ENCODE measurements at places on chromosomes 5 and 9.

DNA sequence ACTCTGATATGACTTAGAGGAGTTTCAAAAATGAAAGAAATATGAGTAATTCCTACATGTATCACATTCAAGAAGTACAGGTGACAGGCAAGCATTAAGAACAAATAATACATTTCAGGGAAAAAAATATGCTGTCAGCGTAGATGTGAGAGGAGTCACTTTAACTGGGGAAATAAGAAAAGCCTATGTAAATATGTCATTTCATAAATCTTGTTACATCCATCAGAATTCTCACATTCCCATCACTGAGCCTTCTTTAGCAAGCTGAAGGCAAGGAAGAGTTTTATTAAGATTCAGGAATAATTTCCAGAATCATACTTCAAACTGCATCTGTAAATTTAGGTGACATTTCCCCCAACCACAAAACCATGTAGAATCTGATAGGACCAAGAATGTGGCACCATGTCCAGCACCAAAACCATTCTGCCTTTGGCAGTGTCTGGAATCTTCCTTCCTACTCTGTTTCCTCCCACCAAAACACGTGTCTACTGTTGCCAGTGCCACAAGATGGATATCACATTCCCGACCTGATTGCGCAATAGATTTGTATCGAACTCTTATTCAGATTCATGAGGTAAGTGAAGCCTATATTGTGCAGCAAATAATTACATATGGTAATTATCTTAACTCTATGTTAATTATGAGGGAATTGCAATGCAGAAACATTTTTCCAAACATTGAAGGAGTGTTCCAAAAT is 690.9 kb downstream of the ISL1 start:
- no peak for DNase-seq

GRCh38 chr9:136551401-136552116 is 5.7 kb upstream of the NOTCH1 start:
- no peak for DNase-seq

GRCh38 chr5:139443831-139444453 is 4.6 kb upstream of the DNAJC18 start:
- DNase-seq = no peak

DNA sequence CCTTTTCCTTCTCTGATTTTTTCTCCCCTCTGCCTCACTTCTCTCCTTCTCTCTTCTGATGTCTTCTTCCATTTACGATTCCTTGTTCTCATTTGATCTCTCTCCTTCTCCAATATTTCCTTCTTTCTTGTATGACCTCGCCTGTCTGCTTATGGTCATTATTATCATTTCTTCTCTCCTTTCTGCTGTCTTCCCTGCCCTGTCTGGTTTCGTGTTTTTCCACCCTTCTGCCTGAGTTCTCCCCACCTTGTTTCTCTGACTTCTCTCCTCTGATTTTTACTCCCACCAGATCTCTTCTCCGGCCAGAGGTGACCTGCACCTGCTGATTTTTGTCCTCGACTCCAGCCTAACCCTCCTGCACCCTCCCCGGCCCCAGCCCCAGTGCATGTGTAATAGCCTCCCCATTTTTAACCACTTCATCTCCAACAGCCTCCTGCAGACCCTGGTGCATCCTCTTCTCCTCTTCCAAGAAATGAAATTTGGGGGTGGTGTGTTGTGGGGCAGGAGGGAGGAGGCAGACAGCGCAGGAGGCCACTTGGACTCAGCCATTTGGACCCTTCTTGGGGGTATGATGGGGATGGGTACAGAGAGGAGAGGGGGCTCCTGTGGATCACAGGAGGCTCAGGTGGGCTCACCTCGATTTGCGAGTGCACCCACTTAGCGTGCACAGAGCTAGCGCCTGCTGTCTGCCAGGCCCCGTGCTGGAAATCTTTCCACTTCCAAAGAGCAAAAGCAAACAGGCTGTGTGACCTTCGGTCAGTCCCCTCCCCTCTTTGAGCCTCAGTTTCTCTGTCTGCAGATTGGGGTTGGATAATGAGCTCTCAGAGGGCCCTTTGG is 32.5 kb downstream of the GSN start:
- DNase-seq = no peak

DNA sequence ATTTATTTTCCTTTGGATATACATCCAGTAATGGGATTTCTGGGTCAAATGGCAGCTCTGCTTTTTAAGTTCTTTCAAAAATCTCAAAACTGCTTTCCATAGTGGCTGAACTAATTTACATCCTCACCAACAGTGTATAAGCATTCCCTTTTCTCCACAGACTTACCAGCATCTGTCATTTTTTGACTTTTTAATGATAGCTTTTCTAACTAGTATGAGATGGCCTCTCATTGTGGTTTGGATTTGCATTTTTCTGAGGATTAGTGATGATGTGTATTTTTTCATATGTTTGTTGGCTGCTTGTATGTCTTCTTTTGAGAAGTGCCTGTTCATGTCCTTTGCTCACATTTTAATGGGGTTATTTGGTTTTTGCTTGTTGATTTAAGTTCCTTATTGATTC is 90.0 kb upstream of the HMHB1 start:
- no peak for DNase-seq

DNA sequence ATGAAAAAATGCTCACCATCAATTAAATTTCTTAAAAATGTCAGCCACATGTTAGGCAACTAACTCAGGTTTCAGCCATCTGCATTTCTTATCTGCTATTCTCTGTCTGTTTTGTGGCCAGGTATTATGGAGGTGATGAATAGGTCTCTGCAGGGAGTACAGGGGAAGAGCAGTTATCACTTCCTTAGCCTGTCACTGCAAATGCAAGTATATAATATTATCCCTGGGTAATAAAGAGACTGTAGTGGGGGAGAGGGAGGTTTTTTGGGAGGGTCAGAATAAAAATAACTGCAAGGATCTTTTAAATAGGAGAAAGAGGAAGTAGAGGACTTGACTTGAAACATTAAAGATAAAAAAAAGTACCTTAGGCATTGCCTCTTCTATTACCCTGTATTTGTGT is 49.6 kb upstream of the PTGER4 start:
- DNase-seq = no peak

- DNase-seq = no peak
Observed at GRCh38 chr5:134738963-134739661, 764 bp downstream of the CAMLG start.

DNA sequence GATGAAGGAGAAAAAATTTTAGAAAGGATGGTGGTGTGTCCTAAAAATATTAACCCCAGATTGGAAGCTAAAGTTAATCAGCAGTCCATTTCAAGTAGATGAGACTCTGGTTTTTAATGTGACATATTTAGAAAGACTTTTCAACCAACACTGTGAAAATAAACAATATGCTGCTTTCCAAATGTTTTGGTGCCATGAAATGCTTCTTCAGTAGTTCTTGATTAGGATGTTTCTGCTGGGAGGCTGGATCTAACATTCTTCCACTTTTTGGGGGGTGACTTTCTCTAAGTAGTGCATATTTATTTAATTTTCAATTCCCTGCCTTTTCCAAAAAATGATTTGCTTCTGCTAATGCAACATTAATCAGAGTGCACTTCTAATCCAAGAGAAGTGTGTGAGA is 593.3 kb upstream of the DMAC1 start:
- DNase-seq = no peak

DNA sequence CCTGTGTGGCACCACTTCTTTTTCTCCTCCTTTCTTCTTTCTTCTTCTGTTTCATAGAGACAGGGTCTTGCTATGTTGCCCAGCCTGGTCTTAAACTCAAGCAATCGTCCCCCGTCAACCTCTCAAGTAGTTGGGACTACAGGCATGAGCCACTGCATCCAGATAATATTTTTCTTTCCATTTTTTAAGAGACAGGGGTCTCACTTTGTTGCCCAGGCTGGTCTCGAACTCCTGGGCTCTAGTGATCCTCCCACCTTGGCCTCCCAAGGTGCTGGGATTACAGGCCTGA is 47.4 kb upstream of the IER5L start:
- no peak for DNase-seq

- peak; percentile 4 for DNase-seq
Observed at GRCh38 chr9:20683351-20684034, 566 bp upstream of the FOCAD start.

DNA sequence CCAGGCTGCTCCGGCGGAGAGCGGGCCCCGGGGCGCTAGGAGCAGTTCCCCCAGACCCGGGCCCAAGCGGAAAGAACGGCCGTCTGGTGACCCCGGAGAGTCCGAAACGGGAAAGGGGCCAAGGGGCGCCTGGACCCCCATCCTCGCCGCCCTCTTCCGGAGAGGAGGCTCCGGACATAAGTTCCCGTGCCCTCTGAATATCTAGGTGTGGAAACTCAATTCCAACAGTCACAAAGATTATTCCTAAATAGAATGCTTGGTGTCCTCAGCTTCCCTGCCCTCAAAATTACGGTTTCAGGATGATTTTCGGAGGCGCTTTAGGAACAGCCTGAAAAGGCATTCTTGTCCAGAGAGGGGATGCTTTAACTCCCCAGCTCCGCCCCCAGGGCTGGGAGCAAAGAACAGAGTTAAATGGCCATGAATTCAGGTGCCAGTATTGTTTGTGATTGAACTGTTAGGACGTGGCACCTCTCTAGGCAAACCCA is 681 bp upstream of the LHFPL2 start:
- DNase-seq = no peak

DNA sequence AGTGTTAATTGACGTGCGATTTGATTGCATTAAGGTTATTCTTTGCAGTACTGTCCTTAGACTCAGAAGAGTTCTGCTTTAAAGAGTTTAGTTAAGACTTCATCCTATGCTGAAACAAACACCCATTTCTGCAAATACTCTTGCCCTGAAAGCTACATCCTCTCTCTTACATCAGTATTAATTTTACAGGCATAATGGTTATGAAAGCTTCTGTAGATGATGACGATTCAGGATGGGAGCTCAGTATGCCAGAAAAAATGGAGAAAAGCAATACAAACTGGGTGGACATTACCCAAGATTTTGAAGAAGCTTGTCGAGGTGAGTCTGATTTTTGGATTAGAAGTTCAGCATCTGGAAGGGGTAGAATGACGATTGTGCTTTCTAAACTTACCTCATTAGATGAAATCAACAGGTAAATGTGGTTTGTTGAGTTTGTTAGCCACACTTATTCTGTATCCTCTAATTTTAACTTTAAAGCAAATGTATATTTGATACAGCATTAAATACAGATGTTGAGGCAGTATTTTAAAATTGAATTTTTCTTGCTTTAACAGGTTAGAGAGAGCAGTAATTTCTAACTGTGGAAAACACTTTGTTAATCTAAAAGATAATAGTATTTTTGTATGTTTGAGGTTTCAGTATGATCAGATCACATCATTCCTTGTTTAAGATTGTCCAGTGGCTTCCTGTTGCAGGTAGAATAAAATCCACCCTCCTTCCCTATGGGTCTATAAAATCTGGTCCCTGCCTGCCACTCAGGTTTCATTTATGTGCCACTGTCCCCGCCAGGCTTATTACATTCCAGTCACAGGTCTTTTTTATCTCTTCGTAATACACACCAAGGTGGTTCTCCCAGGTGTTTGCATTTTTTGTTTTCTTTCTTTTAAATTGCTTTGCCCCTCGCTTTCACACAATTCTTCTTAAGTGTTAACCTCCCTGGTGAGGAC is 1.3 kb downstream of the NAA35 start:
- DNase-seq = no peak

DNA sequence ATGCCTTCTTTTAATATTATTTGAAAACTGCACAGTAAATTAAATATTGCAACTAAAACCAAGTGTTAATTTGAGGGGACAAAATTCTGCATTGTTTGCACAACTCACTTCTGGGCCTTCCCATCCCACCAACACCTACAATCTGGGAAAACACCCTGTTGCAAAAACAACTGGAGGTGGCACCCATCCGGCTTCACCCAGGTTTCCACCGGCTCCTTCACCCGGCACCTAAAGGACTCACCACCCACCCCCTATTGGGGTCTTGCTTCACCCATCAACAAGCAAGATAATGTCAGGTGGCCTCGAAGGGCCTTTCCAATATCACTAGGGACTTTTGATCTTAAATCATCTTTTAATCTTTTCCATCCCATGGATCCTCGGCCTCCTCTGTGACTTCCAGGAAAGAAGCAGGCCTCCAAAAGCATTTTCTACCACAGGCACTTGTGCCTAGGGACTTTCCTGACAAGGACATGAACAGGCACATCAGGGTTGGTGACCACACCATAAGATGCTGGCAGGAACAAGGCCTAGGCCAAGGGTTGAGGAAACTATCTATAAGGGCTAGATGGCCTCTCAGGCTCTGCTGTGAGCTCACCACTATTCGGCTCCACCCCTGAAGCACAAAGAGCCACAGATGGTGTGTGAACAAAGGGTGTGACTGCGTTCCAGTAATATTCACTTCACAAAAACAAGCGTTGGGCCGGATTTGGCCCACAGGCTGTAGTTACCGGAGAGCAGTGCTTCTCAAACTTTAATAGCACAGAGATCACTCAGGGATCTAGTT is 205.1 kb downstream of the AUH start:
- DNase-seq = no peak

DNA sequence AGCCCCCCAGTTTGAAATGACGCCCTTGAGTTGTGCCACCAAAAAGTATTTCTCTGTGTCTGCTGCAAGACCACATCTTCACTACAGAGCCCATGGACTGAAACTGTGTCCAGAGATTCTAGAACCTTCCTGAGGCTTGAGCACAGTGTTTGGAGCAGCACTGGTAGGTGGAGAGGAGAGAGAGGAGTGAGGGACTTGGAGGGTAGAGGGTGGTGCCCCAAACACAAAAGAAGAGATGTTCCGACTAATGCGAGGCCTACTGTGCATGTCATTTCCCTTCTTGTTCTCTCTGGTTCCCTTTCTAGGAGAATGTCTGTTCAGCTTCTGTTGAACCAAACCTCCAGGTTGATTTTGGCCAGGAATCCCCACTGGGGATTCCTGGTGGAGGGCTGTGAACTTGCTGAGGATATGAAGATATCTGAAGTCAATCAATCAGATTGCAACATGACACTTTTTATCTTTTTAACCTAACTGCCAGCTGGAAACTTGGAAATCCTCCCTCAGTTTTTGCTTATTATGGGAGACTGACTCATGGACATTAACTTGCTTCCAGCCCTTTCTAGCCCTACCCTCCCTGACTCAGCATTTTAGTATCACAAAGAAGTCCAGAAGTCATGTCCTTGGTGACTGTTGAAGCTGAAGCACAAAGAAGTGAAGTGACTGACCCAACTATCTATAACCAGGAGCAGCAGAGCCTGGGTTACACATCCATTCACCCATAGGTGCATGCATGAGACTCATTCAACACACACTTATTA is 154.5 kb downstream of the NR3C1 start:
- DNase-seq = no peak

- DNase-seq = no peak
Observed at GRCh38 chr5:40171971-40172370, 507.7 kb upstream of the PTGER4 start.
